ENCODE measurements at places on chromosomes 5 and 9. TPM values are rescaled to one million over a fixed set of nuclear protein-coding genes. Genes with fewer than 3 reads are reported as not detected.

DNA sequence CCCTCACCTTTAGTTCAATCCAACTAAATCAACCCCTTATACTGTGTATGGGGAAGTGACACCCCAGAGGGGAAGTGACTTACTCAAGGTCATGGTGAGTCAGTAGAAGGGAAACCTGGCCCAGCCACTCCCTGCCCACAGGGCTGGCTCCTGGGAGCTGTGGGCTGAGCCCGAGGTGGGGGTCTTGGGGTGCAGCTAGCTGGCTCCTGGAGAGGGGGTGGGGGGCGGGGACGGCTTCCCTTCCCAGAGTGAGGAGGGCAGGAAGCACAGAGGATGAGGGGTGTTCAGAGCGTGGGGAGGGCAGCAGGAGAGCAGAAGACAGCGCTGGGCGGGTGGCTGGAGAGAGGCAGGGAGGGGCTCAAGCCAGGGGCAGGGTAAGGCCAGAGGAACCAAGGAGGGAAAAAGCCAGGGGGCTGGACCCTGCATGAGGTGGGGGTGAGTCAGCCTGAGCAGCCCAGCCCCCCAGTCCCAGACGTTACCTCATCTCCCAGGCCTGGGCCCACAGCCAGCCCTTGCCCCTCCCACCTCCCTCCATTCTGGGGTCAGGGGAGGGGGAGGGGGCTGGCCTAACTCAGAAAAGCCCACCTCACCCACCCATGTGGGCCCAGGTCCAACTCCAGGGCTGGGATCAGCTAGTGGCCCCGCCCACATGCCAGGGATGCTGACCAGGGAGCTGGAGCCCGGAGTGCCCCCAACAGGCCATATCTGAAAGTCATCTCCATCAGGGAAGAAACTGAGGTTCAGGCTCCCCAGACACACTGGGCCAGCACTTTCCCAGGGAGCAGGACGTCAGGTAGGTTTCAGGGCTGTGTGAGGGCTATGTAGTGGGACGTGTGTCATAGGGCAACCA lies 2.8 kb downstream of the PDLIM7 start:
- DNase-seq: peak; percentile 25

GRCh38 chr5:151684690-151685361 lies 1.9 kb downstream of the SPARC start:
- peak; percentile 75 for DNase-seq

- no peak for DNase-seq
Observed at GRCh38 chr5:121572061-121572460, 279.6 kb upstream of the FTMT start.

DNA sequence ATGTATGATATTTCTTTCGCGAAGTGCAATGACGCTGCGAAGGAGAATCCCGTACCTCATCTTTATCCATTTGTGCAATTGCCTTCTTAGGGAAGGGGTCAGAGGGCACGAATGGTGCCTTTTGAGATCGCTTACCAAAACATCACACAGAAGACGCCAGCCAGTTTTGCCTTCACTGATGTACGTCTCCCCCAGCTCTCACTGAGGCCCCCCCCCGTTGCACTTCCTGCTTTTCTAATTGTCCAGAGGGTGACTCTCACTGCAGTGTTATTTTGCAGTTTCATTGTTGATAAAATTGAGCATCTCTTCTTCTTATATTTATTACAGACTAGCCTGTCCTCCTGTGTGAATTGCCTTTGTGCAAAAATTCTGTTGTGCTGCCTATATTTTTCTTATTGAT lies 39.0 kb upstream of the CACNA1B start:
- no peak for DNase-seq

DNA sequence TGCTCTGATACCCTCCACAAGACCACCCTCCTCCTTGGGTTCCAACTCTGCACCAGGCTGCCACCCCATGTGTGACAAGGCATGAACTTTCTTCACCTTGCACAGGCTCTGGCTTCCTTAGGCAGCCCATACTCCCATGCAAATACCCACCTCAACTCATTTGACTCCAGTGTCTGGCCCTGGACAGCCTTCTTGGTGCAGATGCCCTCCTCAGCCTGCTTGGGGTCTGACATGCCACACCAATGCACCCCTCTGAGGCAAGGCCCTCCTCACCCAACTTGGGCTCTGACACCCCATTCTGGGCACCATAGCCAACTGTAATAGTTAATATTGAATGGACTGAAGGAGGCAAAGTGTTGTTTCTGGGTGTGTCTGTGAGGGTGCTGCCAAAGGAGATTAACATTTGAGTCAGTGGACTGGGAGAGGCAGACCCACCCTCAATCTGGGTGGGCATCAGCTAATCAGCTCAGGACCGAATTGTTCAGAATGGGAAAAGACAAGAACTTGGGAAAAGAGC lies 115.0 kb upstream of the EPB41L4A start:
- no peak for DNase-seq

DNA sequence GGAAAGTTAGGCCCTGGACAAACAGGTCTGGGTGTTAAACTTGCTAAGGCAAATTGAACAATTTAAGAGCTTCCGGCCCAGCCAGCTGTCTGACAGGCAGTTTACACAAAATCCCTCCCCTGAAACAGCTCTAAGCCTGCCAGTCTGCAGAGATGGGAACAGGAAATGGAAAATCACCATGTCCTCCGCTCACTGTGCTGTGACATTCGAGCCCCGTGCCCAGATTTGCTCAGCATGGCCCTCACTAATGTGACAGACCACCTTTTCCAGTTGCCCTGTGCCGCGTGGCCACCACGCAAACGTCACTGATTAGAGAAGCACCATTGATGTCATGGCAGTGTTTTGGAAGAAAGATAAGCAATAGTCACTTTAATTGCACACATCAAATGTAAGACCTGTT lies 41.0 kb downstream of the CCNJL start:
- DNase-seq: peak; percentile 60

DNA sequence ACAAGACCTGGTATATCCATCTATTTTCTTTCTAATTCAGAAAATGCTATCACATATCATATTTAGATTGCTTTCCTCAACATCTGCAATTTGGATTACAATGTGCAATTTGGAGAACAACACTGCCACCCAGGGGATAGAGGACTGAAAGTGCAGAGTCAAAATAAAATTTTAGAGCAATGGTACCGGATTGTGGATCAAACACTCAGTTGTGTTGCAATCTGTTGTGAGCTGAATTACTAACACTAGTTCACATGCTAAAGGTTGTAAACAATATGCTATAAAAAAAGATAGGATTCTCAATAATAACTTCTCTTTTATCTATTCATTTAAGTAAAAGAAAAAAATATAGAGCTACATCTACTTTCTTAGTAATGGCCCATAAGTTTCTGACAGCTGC lies 11.9 kb upstream of the SRFBP1 start:
- DNase-seq: peak; percentile 8

- DNase-seq: peak; percentile 95
Observed at GRCh38 chr5:138927979-138928378, 52.8 kb upstream of the LRRTM2 start.

GRCh38 chr9:113523421-113524141 lies 60.1 kb downstream of the RGS3 start:
- no peak for DNase-seq

DNA sequence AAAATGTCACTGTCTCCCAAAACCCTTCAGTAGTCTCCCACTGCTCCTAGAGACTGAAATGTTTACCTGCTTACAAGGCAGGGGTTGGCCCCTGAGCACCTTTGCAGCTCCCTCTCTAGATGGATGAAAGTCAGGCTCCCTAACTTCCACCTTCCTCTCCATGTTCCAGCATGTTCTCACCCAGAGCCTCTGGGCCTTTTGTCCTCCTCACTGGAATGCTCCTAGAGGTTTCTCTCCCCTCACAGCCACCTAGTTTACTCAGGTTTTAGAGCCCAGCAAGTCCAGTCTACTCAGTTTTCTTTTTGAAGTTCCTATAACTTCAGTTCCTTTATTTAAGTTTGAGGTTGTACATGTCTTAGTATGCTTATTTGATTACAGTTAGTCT lies 815 bp upstream of the URM1 start:
- DNase-seq: no peak

GRCh38 chr9:85013703-85014102 lies 344.2 kb downstream of the NTRK2 start:
- no peak for DNase-seq

- no peak for DNase-seq
Observed at GRCh38 chr5:135392256-135392655, 6.8 kb downstream of the MACROH2A1 start.

- peak; percentile 60 for DNase-seq
Observed at GRCh38 chr9:109319626-109320241, 1.1 kb downstream of the EPB41L4B start.

DNA sequence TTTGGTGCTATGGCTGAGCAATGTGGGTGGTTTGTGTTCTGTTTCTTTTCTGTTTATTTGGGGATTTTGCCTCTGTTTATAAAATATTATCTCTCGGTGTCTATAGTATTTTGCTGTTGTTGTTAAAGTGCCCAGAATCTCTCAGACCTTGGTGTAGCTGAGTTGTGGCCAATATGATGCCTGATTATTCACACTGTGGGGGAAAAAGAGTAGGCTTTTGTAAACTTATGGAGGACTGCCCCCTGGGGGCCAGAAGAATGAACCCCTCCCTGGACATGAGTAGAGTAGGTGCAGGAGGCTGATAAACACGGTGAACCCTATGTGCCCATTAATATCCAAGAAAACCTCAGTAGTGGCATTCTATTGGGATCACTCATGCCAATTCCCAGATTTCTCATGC lies 49.0 kb upstream of the DPYSL3 start:
- peak; percentile 31 for DNase-seq

DNA sequence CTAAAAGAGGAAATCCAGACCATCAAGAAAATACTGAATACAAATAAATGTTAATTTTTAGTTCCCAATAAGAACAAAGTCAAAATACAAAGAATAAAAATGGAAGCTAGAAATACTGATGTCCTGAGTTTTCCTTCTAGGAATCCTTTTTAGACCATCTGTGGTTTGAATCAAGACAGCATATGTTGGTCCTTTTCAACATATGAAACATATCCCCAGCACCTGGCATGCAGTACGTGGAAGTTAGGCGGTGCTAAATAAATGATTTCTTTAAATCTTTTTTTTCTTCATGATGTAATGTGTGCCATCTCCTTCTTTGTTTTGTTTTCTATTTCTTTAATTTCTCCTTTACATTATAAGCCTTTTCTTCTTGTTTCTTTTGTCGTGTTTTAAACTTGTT lies 34.0 kb downstream of the KIAA1958 start:
- DNase-seq: no peak

- peak; percentile 53 for DNase-seq
Observed at GRCh38 chr5:142684508-142685041, 1.3 kb downstream of the FGF1 start.

- no peak for DNase-seq
Observed at GRCh38 chr5:119366540-119366881, 10.7 kb downstream of the TNFAIP8 start.

DNA sequence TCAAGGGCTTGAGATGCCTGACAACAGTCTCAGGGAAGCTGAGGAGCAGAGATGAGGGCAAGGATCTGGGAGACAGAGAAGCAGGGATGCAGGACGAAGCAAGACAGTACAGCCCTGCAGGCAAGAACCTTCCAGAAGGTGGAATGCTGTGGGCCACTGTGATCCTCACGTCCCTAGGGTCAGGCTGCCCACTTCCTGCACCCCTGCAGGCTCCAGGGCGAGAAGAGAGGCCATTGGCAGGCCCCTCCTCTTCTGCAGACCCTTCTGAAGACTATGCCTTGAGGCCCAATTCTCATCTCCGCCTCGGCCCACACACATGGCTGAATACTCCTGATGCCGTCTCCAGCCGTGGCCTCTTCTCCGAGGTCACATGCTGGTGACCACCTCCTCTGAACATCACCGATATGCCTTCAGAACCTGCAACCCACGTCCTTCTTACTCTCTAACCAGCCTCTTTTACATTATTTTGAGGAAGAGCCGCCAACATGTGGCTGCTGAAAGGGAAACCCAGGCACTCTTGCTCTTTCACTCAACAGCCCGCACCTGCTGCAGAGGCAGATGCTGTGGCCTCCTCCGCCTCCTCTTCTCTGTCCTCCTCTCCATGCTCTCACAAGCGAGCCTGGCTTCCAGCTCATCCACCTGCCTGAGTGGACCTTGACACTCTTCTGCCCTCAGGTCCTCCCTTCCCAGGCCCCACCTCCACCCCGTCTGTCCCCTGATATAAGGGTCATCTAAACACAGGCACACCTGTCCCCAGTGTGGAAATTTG lies 181.5 kb downstream of the IRX2 start:
- DNase-seq: no peak

- DNase-seq: no peak
Observed at GRCh38 chr5:40879163-40879942, 29.9 kb upstream of the C7 start.

- no peak for DNase-seq
Observed at GRCh38 chr5:34957321-34957720, 28.0 kb downstream of the DNAJC21 start.

DNA sequence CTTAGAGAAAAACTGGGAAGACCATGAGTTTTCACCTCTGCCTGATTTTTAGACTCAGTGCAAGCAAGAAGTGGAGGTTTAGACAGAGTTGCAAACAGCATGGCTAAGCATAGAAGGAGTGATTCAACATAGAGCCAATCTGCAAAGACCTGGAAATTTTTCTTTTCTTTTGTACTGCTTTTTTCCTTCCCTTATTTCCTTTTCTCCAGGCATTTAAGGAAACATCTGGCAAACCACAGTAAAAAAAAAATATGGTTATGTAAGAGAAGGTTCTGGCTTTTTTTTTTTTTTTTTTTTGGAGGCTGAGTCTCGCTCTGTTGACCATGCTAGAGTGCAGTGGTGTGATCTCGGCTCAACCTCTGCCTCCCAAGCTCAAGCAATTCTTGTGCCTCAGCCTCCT lies 16.6 kb upstream of the DCAF12 start:
- no peak for DNase-seq

Gene TMEM252
- total RNA-seq: not detected

Gene RELL2
- 2.4 TPM for total RNA-seq

Gene PAIP1
- total RNA-seq: 105 TPM

Gene ECSCR
- 46.2 TPM for total RNA-seq

Gene PCDHGA8
- 4.6 TPM for total RNA-seq

Gene SLC36A2
- not detected for total RNA-seq

Gene CDHR2
- total RNA-seq: not detected

Measured in thyroid gland (tissue), 4 donors.